ENCODE measurements at places on chromosomes 7 and 10.

DNA sequence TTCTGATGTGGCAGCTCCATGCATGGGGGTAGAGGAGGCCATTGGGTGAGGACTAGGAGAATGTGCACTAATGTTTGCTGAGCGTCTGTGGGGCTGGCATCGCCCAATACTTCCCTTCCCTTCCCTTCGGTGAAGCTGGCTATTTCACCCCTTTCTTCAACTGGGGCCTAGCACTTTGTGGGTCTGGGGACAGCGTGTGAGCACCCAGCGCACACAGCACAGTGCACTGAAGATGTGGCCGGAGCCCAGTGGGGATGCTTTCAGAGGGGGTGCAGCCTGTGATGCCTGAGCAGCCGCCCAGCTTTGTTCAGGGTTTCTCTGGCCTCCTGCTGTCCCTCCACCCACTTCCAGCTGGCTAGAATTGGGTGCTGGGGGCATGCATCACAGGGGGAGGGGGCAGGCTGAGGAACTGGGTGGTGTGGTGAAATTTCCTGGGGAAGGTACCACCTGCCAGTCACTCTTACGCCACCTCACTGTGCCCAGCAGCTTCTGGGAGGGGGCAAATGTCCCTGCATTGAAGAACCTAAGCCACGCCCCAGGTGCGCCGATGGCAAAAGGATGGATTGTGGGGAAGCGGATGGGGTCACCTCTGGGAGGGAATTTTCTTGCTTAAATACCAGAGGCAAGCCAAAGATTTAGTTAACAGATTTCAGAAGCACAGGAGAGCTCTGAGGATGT, 45.5 kb downstream of the CLEC2L start:
- no peak for DNase-seq

GRCh38 chr7:76165973-76166403, 35.7 kb upstream of the SRRM3 start:
- no peak for DNase-seq

GRCh38 chr7:139737221-139738100, 40.3 kb downstream of the HIPK2 start:
- DNase-seq: no peak

DNA sequence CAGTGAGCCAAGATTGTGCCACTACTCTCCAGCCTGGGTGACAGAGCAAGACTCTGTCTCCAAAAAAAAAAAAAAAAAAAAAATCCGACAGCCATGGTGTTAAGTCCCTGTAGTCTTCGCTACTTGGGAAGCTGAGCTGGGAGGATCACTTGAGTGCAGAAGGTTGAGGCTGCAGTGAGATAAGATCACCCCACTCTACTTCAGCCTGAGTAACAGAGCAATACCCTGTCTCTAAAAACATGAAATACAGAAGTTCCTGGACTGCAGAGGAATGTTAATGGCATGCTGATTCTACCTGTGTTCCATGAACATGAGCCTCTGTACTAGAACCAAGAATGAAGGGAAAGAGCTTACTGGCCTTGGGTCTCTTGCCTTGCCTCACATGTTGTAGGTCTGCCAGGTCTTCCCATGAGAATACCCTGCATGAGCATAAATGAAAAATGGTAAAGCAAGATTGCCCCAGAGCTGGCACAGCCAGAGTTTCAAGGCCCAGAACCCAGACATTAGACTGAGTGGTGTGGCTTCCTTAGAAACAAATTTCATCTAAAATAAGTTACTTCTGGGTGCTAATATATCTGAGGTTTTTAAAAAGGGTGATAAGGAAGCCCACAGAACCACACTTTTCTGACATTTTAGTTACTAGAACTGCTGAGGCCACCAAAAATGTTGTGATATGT, 8.6 kb downstream of the YAE1 start:
- no peak for DNase-seq

DNA sequence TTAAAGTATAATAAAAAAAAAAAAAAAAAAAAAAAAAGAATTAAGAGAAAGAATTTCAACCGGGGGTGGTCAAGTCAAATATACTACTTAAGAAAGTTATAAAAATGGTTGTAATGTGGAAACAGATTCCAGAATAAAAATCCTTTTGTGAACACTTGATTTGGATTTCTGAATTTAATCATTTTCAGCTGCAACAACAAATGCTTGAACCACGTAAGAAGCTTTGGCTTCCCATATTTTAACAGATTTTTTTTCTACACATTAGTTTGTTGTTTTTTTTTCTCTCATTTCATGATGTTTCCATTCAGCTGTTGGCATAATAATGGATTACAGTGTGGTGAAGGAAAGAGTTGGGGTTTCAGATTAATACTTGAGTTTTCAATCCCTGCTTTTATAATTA, 137.3 kb upstream of the AGR3 start:
- DNase-seq: no peak

GRCh38 chr10:30970760-30971460, 60.8 kb downstream of the ZNF438 start:
- DNase-seq: no peak

DNA sequence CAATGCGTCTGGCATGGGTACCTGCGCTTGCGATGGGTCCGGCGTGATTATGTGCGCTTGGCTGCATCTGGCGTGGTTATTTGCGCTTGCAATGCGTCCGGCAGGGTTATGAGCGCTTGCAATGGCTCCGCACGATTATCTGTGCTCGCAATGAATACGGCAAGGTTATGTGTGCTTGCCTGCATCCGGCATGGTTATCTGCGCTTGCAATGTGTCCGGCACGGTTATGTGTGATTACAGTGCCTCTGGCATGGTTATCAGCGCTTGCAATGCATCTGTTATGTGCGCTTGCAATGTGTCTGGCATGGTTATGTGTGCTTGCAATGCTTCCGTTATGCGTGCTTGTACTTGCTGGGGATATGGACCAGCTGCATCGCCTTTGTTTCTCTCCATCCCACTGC, 37.7 kb downstream of the RBAK start:
- no peak for DNase-seq
